T-cell (primary cell): ENCODE measurements at places on chromosomes 2 and 18. TPM values are rescaled to one million over a fixed set of nuclear protein-coding genes. Genes with fewer than 3 reads are reported as not detected.

DNA sequence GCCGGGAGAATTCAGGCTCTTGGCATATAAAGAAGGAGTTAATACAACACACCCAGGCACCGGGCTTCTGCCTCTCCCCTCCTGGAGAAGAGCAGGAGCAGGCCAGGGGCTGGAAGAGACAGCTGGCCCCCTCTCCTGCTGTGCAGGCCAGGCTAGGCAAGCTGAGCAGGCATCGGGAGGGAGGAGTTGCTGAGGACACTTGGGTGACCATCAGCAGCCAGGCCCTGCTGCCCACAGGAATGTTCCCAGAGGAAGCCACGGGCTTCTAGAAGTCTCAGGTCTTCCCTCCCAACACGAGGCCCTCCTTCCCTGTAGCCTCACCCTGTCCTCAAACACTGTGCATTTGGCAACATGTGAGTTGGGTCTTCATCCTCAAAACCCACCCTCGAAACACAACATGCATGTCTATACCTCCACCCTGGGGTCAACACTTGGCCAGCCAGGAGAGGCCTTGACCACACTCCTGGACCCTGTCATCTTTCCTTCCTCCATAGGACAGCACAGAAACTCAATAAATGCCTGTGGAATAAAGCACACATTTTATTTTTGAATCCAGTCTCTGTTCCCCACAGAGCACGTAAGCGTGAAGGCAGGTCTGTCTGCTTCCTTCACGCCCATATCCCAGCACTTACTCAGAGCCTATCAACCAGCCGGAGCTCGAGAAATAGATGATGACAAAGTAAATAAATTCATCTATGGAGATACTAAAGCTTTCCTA is 433.8 kb upstream of the ID2 start:
- no peaks in the 10 kb centered on the region for H3K4me1 ChIP-seq
- H3K4me3 ChIP-seq = no peak overlapping the region
- H3K27ac ChIP-seq = no peak overlapping the region
- H3K36me3 ChIP-seq = no peaks in the 10 kb centered on the region
- no peak for DNase-seq

GRCh38 chr18:56921896-56922480 is 224.9 kb upstream of the BOD1L2 start:
- no peak overlapping the region for H3K27ac ChIP-seq
- H3K4me3 ChIP-seq = no peak overlapping the region
- DNase-seq = no peak
- no peaks in the 10 kb centered on the region for H3K4me1 ChIP-seq
- no peaks in the 10 kb centered on the region for H3K27me3 ChIP-seq

DNA sequence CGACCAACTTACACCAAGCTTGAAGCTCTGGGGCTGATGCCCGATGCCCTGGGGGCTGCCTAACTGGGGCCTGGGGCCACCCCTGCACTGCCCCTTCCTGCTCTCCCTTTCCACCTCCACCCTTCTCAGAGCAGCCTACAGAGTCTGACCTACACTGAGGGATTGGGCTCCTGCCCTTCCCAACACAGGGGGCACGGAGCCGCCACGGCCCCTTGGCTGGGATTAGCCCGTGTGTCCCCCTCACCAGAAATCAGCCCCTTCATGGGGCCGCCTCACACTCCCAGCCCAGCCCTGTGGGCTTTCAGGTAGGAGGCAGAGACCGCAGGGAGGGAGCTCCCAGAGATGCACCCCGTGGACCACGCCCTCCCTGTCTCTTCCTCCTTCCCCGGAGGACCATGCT is 198.0 kb downstream of the EIPR1 start:
- peaks cover 4% of the 10 kb centered on the region for H3K36me3 ChIP-seq
- no peak overlapping the region for H3K27ac ChIP-seq
- no peaks in the 10 kb centered on the region for H3K4me1 ChIP-seq
- no peak overlapping the region for H3K4me3 ChIP-seq

The ZSWIM2 gene
- total RNA-seq = not detected

DNA sequence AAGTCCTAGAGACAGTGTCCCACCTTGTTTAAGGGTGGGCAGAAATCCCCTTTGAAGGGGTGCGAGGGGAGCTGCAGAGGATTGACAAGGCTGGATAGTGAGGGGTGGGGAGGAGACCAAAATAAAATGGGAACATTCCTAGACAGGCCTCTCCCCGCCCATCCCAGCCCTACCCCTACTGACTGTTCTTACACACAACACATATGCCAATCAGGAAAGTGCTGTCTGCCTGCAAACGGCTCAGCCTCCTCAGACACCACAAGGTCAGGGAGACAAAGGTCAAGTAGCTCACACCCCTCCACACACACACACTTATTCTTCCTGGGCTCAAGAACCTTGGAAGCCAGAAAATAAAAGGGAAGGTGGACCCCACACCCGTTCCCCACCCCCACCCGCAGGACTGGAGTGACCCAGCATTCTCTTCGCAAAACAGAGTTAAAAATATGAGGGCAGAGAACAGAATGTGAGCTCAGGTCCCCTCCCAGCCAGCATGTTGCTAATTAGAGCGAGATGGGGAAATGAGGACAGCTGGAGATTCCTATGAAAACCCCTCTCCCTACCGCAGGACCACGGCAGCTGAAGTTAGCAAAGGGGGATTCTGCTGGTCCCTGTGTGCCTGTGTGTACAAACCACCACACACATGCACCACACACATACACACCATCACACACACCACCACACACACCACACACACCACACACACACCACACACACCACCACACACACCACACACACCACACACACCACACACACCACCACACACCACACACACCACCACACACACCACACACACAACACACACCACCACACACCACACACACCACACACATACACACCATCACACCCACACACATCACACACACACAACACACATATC is 197.8 kb downstream of the TNS1 start:
- H3K27ac ChIP-seq = no peak overlapping the region
- DNase-seq = no peak
- no peaks in the 10 kb centered on the region for H3K4me1 ChIP-seq
- H3K27me3 ChIP-seq = peaks cover 13% of the 10 kb centered on the region
- H3K36me3 ChIP-seq = no peaks in the 10 kb centered on the region
